ENCODE measurements at places on chromosomes 11 and 22.

- no peak for DNase-seq
Observed at GRCh38 chr11:120335556-120335907, 681 bp upstream of the ARHGEF12 start.

DNA sequence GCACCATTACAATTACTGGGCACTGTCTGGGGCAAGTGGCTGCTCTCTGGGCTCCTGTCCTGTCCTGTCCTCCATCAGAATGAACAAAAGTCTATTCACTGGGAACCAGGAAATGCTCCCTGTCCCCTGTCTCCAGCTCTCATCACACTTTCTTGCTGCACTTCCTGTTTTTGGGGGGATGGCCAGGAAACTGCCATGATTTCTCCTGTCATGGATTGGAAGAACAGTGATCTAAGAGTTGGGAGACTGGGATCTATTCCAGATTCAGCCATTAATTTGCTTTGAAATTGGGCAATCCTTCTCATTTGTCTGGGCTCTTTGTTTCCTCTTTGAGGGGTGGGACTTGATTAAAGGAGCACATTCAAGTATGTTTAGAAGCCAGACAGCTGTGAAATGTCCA, 61.4 kb upstream of the KIRREL3 start:
- no peak for DNase-seq

- no peak for DNase-seq
Observed at GRCh38 chr22:45036154-45036553, 26.3 kb upstream of the PHF21B start.

DNA sequence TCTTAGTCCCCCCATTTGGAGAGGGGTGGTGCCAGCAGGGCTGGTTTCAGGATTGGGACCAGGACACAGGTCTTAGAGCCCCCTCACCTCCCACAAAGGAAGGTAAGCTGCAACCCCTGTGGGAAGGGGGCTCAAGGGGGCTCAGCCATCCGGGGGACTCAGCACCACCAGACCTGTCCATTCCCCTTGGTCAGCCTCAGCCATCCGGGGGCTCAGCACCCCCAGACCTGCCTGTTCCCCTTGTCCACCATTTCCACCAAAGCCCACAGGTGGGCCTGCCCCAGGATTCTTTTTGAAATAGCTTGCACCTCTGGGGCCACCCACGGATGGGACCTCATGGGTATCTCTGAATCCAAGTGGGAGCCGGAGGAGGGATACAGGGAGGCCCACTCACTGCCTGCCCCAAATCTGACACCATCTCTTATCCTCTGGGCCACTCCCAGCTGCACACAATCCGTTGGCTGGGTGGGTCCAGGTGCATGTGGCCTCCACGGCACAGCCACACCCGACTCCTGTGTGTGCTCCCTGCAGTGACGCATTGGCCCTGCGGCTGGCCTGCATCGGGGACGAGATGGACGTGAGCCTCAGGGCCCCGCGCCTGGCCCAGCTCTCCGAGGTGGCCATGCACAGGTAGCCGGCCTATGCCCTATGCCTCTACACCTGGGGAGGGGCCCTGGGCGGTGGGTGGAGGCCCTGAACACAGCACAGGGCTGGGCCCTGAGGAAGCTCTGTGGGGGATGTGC, 15.9 kb downstream of the MCAT start:
- peak; percentile 91 for DNase-seq

DNA sequence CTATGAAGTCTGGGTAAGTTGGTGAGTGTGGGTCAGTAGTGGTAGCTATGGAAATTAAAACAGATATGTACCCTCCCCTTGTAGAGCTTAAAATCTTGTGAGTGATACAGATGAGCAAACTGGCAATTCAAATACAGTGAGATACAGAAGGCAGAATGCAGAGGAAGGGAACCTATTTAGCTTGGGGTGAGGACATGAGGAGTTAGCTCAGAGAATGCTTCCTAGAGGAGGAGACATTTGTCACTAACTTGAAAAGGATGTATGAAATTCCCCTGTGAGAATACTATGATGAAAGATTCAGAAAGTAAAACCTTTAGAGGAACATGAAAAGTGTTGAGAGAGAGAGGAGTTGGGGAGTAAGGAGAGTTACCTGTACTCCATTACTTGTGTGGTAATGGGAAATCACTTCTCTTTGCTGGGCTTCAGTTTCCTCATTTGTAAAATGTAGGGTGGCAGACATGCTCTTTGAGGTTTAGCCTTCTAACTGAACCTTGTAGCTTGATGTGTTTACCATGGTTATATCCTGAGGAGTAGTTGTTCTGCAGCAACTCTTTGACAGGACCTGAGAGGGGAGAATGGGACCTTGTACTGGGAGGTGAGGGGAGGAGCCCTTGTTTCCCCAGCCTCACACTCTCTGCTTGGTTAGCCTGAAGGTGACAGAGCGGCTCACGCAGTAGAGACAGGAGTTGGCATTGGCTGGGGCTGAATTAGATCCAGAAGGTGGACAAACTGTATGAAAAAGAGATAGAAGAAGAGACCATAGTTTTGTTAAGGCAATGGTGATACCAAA, 17.9 kb downstream of the SWAP70 start:
- no peak for DNase-seq

DNA sequence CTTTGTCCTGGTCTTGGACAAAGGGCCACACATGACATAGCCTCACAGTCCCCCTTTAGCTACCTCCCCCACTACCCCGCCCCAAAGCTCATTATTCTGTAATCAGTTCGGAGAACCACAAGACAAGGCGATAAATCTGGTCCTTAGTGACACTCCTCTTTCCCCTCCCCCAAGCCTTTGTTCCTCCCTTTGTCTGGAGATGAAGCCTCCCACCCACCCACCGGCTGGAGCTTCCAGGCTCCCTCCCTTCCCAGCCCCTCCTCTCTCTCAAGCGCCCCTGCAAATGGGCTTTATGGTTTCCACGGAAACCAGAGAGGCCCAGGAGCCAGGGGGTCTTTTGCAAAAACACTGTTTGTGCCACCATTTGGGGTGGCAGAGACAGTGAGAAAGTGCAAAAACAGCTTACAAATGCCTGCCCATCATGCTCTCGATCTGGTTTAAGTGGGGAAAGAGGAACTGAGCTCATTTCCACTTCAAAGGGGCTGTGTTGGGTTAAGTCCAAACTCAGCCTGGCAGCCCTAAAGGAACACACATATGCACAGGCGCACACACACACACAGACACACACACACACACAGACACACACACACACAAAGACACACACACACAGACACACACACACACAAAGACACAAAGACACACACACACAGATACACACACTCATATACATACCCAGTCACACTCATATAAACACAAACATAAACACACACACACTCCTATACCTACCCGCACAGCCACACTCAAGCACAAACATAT, 23.5 kb downstream of the APLNR start:
- no peak for DNase-seq

DNA sequence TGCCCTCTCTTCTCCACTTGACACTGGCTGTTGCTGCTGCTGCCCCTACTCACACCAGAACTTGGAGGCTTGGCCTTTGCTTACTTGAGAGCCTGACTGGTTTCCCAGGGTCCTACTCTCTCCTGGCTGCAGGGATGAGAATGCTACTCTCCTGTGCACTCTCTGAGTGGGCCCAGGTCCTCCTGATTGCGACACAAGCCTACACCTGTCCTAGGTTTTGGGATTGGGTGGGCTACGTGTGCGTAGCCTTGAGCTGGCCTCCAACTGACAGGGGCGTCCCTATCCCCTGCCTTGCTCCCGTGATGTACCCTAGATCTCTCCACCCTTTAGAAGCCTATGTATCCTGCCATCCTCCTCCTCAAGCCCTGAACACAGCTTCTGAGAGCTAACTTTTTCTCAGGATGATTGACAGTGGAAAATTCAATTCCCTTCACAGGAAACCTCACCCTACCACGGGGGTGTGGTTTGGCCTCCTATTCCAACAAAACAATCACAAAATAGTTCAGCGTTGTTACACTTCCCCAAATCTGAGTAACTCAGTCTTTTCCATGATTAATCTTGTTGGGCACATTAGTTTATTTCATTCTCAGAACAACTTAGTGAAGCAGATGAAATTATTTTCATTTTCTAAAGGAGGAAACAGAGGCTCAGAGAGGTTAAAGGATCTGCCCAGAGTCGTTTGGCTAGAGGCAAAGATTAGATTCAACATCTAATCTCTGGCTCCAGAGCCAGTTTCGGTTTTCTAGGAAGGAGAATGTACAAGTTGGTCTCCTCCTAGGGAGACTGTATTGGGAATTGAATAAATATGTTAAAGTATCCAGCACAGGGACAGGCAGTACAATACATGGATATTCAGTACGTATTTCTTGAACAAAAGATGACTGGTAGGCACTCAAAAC, 17.6 kb upstream of the AMOTL1 start:
- no peak for DNase-seq

DNA sequence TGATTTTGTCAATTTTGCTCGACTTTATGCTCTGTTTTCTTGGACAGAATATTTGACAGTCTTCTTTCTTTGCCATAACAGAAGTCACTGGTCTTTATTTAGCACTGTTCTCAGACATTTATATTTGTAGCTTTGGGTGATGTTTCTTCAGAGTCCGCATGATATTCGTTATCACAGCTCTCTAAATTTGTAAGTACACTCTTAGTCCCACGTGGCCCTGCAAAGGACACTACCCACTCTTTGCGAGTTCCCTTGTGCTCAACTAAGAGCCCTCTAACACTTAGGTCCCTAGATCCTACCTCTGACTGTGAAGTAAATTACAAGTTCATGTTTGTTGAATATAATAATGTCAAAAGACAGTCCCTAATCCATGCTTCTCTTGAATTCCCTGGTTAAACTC, 651.9 kb downstream of the NTM start:
- DNase-seq, result no peak

GRCh38 chr22:40204321-40205116, 26.8 kb downstream of the TNRC6B start:
- no peak for DNase-seq

DNA sequence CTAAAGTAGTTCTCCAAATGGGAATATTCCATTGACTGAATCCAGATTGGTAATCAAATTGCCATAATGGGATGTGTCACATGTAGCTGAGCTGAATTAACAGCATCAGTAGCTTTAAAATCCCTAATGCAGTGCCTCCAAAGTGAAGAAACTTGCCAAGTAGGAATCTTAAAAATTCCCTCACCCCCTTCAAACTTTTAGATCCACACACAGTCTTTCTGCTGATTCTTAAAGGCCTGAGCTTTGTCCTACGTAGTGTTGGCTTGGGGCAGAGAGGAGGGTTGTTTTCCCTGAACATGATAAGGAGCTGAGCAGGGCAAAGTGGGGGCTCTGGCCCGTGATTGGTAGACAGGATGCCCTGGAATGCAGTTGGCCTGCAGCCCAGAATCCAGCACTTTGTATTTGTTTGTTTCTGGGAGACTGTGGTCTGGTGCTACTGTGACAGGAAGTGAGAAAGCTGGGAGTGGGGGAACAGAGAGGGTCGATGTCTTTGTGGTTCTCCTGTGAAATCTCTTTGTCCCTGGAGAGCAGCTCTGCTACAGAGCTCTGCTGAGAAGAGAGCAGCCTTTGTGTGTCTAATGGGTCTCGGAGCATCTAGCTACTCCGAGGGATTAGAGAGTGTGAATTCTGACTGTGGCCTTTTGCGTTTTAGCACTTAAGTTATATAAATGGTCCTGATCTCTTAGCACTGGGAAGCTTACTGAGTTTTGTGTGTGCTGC, 16.9 kb downstream of the CTNND1 start:
- peak; percentile 99 for DNase-seq

GRCh38 chr22:32691101-32691500, 110.4 kb upstream of the TIMP3 start:
- no peak for DNase-seq

DNA sequence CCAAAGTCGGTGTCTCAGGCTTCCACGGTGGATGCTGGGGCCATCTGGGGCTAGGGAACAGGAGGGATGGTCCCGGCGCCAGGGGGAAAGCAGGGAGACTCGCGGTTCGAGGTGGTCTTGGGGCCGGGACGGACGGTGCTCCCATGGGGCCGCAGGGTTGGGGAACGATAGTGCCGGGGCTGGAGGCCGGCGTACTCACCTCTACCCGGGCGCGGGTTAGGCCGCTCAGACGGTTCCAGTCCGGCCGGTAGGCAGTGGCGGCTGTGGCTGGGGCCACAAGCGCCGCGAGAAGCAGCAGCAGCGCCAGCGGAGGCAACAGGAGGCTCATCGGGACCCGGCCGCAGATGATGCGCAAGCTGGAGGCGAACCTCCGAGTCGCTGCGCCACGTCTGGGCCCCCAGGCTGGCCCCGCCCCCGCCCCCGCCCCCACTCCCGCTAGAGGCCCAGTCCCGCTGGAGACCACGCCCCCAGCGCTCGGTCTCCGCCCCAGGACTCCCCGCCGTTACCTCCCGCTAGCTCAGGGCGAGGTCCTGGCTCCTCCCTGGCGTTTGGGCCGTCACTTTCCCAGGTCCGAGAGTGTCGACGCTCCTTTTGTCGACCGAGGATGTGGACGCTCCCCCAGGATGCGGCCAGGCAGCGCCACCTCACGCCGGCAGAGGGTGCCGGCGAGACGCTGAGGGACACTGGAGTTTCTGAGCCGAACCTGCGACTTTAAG, at the start of gene SELENOM:
Gene SELENOM (minus strand): TSS at position 391 of the 716 bp plus-strand sequence. CDS start 63 bp downstream, at position 328.
- peak; percentile 97 for DNase-seq

DNA sequence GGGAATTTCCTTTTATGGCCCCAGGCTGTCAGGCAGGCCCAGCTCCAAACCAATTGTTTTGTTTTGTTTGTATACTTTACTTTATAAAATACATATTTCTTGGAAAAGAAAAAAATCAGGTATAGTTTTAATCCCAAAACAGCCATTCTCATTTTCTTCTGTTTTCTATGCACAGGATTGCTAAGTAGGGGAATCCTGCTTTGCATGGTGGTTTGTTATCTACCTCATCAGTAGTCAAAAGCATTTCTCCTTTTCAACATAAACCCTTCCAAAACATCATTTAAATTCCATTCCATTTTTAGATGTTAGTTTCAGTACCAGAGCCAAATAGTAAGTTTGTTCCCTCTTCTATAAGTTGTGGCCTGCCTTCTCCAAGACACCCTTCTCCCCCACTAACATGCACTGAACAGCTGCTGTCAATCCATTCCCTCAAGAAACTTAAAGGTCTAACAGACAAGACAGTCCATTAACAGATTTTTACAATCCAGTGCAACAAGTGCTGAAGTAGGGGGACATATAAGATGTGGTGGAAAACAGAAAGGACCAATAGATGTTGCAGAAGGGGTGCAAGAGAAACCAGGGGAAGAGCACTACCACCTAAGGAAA, 3.7 kb downstream of the ILK start:
- DNase-seq, result no peak

GRCh38 chr11:46252373-46252914, 25.0 kb upstream of the CREB3L1 start:
- DNase-seq, result no peak
